ENCODE measurements at places on chromosomes 11 and 22.
A peak's percentile ranks its signal among the peaks of the same experiment; 100 is the strongest.

DNA sequence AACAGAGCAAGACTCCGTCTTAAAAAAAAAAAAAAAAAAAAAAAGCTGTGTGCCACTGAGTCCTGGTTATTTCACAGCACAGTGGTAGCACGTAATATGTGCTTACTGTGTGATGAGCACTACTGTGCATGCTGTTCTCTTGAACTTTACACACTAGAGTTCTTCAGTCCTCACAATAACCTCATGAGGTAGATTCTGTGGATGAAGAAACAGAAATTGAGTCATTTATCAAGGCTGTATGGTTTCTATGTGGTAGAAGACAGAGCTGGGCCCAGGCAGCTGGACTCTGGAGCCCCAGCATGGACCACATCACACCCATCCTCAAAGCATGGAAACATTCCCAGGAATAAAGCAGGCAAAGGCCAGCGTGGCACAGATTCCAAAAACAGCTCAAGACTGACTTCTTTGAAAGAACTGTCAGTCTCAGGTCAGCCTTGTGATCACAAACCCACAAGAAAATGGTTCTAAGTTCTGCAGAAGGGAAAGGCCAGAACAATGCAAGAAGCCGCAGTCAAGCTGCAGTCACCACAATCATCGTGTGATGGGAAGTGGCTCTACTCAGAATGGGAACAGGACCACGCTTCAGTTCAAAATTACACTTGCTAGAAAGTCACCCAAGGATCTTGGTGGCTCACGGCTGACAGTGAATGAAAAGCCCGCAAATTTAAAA is 49.5 kb downstream of the MICAL3 start:
- no peak for DNase-seq

GRCh38 chr11:66868726-66869566 is 12.1 kb downstream of the LRFN4 start:
- DNase-seq, result no peak

- DNase-seq, result no peak
Measured at GRCh38 chr11:10371926-10372641, 67.2 kb downstream of the ADM start.

DNA sequence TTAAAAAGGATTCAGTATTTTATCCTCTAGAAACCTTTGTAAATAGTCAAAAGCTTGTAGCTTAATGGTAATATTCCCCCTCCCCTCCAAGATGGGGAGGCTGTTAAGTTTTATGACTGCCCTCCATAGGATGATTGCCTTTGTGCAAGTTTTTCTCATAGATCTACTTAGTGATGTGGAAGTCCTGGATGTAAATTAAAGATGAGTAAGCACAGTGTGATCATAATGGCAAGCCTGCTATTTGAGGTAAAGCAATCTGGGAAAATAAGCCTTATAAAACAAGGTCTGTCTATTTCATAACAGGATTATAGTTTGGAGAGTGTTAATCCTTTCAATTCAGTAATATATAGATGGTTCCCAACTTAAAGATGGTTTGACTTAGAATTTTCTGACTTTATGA is 216.3 kb downstream of the DDX10 start:
- DNase-seq, result peak; percentile 48

DNA sequence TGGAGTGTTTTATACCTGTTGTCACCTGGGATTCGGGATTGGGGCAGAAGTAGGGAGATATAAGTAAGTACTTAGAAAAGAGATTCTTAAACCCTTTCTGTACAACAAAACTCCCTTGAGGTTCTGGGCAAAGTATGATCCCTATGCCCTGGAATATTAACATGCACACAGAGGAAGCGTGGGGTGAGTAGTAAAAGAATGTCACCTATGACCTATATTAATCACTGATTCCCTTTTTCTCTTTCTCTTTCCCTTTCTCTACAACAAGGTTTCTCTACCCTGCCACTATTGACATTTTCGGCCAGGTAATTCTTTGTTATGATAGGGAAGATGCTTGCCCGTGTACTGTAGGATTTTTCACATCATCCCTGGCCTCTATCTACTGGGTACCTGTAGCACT is 209.7 kb upstream of the PLET1 start:
- DNase-seq, result no peak

DNA sequence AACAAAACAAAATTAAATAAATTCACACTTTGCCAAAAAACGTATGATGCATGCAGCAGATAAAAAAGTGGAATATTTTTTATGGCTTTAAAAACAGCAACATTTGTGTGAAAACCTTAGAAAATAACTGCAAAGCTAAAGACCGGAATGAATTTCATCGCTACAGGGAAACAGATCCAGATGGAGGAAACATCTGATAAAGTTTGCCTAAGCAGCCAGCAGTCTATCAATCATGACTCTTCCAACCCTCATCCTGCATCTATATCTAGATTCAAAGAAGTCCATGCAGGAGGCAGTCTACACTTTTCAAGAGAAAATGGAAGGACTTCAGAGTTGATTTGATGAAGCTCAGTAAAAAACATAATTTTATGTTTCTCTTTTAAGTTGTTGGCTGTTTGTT is 126.8 kb downstream of the SWAP70 start:
- no peak for DNase-seq

Data from fibroblast of skin of right quadriceps (primary cell).